ENCODE measurements at places on chromosomes 12 and 14.

DNA sequence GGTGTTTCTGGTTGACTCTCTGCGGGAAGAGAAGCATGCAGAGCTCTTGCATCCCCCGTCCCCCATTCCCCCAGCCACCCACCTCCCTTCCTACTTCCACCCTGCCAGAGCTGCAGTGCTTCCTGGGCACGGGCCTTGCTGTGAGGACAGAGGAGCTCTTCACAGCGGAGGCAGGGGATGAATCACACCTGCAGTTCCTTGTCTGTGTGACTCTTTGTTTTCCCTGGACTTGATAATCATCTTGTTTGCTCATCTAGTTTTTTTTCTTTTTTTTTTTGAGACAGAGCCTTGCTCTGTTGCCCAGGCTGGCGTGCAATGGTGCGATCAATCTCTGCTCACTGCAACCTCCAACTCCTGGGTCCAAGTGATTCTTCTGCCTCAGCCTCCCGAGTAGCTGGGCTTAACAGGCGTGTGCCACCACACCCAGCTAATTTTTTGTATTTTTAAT is 27.8 kb downstream of the ANKRD9 start:
- DNase-seq: no peak

DNA sequence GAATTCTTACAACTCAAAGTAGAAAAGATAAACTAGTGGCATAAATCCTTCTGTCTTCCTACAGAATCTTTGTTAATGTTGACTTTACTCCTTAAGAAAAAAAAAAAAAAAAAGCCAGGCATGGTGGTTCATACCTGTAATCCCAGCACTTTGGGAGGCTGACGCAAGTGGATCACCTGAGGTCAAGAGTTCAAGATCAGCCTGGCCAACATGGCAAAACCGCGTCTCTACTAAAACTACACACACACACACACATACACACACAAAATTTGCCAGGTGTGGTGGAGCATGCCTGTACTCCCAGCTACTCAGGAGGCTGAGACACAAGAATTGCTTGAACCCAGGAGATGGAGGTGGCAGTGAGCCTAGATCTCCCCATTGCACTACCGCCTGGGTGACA is 17.7 kb upstream of the SPTSSA start:
- DNase-seq: no peak

DNA sequence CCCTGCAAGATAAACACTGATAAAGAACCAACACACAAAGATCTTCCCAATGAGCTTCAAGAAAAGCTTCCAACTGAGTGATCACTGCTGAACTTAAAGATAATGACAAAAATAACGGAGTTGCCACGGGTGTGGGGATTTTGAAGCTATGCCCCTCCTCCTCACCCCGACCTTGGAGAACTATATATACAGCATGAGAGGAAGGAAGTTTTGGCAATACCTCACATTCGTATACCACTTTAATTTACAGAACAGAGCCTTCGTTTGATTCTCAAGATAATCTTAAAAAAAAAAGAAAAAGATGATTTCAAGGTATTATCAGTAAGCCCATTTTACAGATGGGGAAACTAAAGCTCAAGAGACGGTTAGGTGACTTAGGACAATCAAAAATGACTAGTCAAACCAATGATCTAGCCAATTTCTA is 715 bp downstream of the NEK9 start:
- peak; percentile 10 for DNase-seq

- no peak for DNase-seq
Observed at GRCh38 chr12:71556875-71557274, 106.8 kb downstream of the ZFC3H1 start.

DNA sequence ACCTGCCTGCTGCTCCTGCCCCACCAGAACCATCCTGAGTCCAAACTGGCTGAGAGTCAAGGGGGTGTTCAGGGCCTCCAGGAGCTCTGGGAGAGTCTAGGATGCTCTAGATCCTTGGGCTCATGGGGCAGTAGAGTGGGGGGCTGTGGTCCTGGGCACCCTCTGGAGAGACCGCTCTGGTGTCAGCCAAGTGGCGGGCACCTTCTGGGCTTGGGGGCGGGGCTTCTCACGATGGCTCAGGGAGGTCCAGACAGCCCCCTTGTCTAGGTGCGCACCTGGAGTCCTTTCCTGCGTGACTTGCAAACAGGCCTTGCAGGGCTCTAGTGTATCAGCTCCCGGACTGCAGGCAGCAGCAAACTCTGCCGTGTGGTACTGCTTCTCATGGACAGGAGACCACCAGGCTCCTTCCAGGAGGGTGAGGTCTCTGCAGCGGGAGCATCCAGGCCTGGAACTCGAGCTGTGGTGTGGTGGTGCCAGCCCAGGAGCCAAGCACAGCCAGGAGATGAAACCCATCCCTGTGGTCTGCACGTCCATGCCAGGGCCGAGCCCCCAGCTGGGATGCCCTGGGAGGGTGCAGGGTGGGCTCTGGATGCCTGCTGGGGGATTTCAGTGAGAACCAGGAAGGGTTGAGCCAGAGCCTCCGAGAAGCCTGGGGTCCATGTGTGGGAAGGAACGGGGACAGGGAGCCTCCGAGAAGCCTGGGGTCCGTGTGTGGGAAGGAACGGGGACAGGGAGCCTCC is 15.0 kb downstream of the PACS2 start:
- DNase-seq: no peak

GRCh38 chr12:116959845-116960514 is 49.2 kb downstream of the FBXW8 start:
- peak; percentile 18 for DNase-seq

- no peak for DNase-seq
Observed at GRCh38 chr14:52873694-52874093, 77.2 kb downstream of the FERMT2 start.

DNA sequence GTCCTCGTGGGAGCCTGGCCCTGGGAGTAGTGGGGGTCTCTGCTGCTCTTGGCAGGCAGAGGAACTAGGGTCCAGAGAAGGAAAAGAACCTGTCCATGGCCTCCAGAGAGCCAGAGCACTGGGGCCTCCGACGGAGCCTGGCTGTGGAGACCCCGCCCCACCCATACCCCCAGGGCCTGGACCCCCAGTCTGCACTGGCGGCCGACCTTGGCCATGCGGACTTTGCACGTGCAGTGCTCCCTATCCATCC is 1.1 kb downstream of the BEGAIN start:
- no peak for DNase-seq

DNA sequence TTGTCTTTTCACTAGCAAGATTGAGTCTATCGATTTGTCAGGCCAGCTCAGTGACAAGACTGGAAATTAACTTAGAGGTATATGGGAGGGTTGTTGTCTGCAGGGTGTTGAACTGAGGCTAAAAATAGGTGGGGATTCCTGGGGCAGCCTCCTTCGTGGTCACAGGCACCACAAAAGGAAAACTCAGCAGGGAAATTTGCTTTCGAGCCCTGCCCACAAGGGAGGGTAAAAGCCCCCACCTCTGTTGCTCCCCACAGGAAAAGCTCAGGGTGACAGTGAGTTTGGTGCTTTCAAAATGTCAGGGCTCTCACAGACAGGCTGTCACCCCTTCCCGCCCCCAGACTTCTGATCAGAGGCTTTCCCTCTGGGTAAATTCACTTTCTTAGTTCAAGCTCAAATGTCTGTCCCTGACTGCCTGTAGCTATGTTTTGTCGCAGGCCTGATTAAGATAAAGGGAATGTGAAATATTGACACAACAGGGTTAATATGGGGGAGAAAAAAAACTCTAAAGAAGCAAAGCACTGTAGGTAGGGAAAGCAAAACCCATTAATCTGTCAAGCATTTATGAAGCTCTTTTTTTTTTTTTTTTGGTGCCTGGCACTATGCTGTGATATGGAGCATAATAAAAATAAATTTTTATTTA is 11.7 kb upstream of the NFKBIA start:
- DNase-seq: peak; percentile 71

DNA sequence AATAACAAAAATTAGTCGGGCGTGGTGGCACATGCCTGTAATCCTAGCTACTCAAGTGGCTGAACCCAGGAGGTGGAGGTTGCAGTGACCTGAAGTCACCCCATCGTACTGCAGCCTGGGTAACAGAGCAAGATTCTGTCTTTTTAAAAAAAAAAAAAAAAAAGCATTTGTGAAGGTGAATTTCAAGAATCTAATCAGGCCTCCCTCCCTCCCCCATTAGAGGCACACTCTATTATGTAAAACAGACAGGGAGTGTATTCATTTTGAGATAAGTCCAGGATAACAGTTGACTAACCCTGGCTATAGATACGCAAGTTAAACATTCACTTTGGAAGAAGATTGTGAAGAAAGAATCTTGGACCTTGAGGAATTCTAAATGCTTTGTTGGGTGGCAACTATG is 2.9 kb downstream of the RESF1 start:
- DNase-seq: no peak

DNA sequence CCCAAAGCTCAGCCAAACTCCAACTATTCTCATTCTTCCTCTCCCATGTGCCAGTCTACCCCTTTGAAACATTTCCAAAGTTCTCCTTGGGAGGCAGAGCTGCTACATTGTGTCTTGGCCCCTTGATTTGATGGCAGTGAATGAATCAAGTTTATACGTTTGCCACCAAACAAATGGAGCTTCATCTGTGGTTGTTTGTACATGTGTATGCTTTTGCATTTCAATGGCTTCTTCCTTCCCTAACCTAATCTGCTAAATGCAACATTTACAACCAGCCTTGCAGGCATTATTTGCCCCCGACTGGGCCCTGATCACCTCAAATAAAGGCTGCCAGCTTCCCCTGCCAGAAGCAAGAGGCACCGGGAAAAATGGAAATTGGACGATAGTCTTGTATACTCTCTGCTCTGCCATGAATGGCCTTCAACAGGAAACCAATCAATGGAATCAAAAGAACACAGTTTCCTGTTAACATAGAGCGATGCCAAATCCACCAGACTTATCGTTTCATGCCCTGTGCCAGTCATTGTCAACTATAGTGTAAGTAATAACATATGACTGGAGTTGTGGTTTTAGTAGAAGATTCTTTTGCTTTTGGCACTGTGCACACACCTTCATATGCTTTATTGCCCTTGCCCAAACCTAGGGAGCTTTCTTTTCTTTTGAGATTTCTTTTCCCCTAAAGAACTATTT is 97.8 kb downstream of the TMEM30B start:
- no peak for DNase-seq

DNA sequence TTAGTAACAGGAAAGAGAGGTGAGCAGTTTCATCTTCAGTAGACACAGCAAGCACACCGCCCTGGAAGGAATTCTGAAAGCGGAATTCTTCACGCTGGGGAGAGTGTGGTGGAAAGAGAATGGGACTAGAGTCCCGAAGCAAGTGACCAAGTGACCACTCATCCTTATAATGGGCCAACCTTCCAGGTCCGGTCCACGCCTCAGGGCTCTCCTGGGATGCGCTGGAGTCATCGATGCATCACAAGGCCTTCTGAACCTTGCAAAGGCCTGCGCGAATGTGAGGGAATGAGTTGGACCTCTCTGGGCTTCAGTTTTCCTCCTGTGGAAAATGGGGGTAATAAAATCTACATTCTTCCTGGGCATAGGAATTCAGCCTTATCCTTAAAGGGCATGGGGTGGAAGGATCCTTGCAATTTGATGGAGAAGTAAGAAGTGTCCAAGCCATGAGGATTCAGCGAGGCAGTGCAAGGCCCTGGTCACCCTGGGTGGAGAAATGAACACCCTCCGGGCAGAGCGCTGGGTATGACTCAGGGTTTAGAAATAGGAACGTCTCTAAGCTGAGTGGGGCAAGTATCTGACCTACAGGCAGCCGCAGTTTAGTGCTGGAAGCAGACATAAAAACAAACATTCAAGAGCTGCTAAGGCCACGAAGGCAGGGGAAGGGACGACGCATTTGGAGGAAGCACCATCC is 97.7 kb downstream of the SETD3 start:
- DNase-seq: no peak

DNA sequence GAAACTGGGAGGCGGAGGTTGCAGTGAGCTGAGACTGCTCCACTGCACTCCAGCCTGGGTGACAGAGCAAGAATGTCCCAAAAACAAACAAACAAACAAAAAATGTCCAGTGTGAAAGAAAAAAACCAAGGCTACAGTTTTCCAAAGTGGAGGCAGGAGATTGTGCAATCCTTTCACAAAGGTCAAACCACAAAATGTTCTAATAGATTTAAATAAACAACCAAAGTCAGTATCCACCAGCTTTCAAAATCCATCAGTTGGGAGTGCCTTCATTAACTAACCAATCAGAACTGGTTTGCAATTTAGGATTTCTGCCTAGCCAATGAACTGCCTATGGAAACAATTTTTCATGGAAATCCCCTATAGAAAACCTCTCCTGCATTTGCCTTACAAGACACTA is 52.3 kb upstream of the TRIM9 start:
- DNase-seq: no peak

GRCh38 chr12:72271451-72272090 is 599 bp upstream of the TRHDE start:
- DNase-seq: no peak

- no peak for DNase-seq
Observed at GRCh38 chr14:95695051-95695450, 8.8 kb downstream of the TCL1B start.

GRCh38 chr12:131390412-131391334 is 320.2 kb upstream of the SFSWAP start:
- DNase-seq: no peak

DNA sequence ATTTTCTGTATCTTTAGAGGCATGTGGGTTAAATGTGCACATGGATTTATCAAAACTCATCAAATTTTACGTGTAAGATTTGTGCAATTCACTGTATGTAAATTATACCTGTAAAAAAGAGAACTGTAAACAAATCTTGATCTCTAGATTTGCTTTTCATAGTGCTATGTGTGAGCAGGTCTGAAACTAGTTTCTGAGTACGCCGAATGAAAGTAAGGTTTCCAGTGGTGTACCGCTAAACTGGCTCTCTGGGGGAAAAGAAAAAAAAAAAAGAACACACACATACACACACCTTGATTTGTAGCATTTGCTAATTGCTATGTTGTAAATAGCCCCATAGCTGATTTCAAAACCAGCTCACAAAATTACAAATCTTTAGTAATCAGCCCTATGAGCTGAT is 8.6 kb upstream of the SLC41A2 start:
- DNase-seq: no peak

DNA sequence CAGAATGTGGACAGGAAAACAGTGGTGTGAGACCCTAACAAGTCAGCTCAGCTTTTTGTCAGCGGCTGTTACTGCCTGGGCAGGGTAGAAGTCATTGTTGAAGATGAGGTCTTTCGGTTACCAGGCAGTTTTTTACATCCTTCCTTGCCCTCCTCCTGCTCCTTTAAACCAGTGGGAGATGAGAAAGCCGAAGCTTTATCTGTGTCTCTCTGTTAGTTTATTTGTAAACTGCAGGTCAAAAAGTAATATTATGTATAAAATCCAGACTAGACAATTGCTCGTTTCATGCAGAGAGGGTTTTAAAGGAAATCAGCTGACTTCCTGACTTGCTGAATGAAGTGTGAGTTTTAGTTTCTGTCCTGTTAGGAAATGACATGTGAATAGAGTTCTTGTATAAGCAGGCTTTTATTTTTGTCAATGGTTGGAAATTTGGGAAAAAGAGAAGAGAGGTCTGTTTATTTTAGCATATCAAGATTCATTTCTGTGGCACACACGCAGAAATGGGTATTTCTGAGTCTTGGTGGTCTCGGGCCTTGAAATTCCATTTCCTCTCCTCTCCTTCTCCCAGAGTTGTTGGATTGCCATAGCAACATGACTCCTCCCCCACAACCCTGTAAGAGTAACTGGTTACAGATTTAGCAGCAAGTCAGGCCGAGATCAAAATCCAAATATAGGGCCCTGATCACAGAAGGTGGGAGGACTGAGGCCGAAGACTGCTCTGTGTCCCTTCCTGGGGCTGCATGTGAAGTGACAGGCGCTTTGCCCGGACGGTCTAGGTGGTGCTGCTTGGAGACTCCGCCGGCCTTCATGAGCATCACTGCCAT is 60.8 kb downstream of the SAMD4A start:
- DNase-seq: peak; percentile 36

GRCh38 chr12:49309386-49309785 is 13.7 kb upstream of the TROAP start:
- DNase-seq: no peak

- no peak for DNase-seq
Observed at GRCh38 chr12:26493656-26494055, 298.3 kb downstream of the SSPN start.
